ENCODE measurements at places on chromosomes 16 and 17. TPM values are rescaled to one million over a fixed set of nuclear protein-coding genes. Genes with fewer than 3 reads are reported as not detected.

DNA sequence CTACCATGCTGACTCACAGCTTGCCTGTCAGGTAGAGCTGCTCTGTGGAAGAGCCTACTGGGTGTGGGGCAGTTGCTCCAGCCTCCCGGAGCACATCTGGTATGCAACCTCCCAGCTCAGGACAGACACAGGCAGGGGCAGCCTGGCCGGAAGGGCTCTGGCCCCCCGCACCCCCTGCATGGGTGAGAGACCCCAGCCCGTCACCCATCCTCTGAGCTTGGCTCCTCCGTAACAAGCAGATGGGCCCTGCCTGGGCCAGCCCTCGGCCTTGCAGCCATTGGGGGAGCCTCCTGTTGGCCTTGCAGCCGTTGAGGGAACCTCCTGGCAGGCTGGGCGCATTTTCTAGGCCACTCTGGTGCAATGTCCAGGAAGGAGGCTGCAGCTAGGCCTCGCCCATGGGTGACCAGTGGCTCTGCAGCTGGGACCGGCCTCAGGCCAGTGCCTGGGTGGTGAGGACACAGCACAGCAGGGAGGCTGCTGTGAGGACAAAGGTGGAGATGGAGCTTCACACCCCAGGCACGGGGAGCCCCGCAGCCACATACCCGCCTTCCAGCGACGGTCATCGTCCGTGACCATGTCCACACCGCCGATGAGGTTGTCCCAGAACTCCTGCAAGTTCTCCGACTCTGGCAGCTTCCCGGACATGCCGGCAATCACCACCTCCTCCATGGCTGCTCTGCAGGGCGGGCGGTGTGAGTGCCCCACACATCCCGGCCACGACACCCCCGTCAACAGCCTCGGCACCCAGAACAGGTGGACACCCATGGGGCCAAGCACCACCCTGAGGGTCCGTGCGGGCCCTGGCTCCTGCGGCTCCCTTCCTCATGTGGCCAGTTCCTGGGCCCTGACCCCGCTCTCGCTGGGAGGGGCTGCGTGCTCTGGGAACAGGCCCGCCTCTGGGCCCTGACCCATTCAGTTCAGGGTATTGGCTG is 2.0 kb downstream of the FASN start:
- DNase-seq, result no peak

DNA sequence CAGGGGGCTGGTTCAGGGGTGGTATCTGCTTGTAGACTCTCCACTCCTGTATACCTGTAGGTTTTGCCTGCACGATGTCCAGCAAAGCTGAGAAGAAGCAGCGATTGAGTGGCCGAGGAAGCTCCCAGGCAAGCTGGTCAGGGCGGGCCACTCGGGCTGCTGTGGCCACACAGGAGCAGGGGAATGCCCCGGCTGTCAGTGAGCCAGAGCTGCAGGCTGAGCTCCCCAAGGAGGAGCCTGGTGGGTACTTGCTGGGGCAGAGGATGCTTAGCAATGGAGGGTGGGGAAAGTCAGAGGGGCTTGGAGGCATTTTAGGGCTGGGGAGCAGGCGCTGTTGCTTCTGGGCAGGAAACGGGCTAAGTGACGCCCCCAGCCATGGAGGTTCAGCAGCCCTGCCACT is 2.1 kb downstream of the DNAH2 start:
- no peak for DNase-seq

GRCh38 chr17:77120868-77121267 is 19.9 kb upstream of the SEC14L1 start:
- no peak for DNase-seq

DNA sequence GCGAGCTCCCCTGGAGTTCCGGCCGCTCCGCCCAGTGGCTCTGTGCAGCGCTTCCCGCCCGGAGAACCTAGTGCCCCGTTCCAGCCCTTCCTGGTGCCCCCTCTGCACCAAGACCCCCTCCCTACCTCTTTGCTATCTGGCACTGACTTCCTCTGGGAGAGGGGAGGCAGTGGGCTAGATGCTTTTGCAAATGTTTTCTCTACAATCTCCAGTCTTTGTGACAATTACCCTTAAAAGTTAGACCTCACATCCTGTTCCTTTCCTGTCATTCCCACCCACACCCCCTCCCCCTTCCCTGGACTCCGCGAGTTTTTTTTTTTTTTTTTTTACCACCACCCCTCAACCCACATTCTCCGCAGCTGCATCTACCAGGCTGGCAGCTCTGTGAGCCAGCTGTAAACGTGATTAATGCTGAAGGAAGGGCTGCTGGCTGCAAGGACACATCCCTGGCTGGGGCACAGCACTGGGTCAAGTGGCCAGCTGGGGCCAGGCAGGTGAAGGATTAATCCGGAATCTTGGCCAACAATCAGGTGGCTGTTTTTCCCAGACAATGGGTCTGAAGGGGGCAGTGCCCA is 101.5 kb downstream of the MGAT5B start:
- DNase-seq, result no peak

DNA sequence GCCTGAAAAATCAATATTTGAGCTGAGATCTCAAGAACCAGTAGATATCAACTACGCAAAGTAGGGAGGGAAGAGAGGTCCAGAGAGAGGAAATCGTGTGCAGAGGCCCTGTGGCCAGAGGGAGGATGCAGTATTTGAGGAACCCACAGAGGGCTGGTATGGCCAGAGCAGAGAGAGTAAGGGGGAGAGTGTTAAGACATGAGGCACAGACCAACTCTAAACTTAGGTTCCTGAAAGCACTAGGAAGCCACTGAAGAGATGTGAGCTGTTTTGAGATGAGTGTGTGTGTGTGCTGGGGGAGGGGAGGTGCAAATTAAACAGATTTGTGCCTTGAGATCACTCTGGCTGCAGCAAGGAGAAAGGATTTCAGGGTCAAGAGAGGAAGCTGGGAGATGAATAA is 10.9 kb downstream of the SLC13A2 start:
- no peak for DNase-seq

Gene MMP28
- 4.7 TPM for polyA plus RNA-seq

Gene WNT3
- 1.0 TPM for polyA plus RNA-seq

DNA sequence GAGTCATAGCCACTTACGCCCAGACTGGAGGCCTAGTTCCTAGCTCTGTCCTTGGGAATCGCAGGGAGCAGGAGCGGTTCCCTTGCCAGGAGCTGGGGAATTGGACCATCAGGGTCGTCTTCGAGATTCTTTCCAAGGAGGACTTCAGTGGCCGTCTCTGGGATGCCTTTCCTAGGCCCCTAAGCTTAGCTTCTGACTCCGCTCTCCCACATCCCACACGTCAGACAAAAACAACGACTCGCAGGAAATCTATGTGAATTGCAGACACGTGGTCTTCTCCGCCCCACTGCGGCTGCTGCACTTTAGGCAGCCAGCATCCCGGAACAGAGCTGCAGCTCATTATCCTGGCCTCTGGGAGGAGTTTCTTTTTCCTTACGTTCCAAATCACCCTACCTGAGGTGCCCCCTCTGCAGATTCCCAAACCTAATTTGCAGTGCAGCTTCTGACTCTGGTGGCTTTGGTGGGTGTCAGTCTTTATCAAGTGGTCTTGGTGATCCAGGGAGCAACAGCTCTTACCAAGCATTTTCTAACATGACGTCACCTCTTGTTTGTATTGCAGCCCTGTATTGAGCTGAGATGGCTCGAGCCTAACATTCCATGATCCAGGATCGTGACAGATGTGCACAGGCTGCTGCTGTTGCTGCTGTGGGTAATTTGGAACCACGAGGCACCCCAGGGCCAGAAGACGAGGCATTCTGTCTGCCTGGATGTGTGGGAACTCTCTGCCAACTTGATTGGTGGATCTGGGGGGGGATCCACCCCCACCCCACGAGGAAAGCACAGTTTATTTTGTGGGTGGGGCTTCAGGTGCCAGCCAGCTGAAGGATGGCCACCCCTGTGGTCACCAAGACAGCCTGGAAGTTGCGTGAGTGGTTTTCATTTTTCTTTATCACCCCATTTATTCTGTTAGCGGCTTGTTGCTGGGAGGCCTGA is 1.1 kb downstream of the KATNB1 start:
- DNase-seq, result no peak

DNA sequence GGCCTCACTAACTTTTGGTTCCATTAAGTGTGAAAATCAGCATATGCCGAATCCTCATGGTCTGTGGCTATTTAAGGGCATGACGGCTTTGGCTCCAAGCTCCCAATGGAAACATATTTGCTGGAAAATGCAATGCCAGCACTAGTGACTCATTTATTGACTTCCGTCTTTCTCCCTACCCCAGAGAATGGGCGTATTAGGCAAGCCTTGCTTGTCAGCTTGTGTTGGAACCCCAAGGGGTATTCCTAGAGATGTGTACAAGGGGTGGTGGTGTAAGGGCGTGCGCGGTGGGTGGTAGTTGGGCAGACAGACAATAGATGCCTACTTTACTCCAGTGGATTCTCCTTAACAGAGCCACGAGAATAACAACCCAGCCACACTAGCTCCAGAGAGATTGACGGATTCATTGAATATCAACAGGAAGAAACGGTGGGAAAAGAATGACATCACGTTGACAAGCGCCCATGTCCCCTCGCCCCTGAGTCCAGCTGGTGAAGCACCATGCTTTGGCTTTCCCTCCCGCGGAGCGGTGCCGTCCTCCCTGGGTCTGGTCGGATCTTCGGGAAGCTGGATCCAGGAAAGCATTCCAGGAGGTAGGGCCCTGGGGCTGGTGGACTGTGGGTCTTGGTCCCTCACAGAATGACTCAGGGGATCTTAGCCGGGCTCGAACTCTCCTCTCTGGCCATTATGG is 10.3 kb downstream of the CD300LB start:
- DNase-seq, result no peak

DNA sequence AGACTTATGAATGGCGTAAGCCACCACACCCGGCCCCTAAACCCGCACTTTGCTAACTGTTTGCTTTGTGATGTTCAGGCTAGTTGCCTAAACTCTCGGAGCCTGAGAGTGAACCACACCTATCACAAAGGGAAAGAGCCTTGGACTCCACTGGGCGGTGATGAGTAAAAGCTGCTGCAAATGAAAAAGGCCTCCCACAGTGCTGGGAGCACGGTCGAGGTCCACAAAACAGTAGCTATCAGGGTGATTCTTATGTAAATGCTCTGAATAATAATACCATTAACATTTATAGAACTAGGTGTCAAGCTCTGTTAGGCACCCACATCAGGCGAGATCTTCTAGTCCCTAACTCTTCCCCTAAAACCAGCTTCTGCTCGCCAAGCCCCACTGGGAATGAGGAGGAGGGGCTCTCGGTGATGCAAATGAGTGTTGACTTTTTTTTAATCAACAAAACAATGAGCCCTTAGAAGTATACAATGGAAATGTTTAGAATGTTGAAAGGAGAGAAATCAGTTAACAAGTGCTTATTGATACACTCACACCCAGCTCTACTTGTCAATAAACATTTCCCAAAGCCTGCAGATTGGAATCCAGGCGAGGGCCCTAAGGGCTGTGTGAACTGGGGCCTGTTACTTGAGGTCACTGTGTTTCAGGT is 19.8 kb downstream of the FBRS start:
- no peak for DNase-seq

- DNase-seq, result no peak
Observed at GRCh38 chr17:74179576-74179975, 23.9 kb upstream of the RPL38 start.
